ENCODE measurements at places on chromosomes 12 and 14.

GRCh38 chr12:14273913-14274311 lies 91.6 kb upstream of the ATF7IP start:
- no peak for DNase-seq

- no peak for DNase-seq
Measured at GRCh38 chr14:67389275-67389674, 22.7 kb downstream of the PLEK2 start.

DNA sequence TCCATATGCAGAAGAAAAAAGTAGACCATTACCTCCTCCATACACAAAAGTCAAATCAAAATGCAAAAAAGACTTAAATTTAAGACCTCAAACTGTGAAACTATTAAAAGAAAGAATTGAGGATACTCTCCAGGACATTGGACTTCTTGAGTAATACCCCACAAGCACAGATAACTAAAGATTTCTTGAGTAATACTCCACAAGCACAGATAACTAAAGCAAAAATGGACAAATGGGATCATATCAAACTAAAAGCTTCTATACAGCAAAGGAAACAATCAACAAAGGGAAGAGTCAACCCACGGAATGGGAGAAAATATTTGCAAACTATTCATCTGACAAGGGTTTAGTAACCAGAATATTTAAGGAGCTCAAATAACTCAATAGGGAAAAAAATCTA lies 427.9 kb downstream of the CCDC91 start:
- no peak for DNase-seq

DNA sequence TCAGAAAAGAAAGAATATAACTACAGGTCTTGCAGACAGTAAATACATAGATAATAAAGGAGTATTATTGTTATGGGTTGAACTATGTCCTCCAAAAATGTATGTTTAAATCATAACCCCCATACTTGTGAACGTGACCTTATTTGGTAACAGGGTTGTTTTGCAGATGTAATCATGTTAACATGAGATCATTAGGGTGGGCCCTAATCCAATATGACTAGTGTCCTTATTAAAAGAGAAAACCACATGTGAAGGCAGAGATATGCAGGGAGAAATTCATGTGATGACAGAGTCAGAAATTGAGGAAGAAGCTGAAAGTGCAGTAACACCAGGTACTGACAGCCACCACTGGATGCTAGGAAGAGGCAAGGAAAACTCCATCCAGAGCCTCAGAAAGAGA lies 29.0 kb downstream of the MAGOHB start:
- DNase-seq, result no peak

- peak; percentile 7 for DNase-seq
Measured at GRCh38 chr12:55931317-55931779, 386 bp downstream of the DGKA start.

DNA sequence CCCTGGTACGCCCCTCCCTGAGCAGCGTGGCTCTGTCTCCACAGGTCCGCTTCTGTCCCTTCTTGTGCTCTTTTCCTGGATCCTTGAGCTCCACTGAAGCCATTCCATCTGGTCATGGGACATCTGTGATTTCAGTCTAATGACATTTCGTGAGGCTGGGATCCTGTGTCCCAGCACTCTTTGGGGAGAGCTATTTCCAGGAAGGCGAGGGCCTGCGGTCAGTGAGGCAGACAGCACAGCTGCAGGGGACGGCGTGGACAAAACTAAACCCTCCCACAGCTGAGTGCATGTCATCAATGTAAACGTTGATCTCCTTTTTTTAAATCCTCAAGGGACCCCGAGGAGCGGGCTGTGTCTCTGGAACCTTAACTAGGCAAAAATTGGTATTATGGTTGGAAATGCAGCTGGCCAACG lies 127.7 kb downstream of the DACT1 start:
- DNase-seq, result peak; percentile 89
